ENCODE measurements at places on chromosomes 7 and 10.

DNA sequence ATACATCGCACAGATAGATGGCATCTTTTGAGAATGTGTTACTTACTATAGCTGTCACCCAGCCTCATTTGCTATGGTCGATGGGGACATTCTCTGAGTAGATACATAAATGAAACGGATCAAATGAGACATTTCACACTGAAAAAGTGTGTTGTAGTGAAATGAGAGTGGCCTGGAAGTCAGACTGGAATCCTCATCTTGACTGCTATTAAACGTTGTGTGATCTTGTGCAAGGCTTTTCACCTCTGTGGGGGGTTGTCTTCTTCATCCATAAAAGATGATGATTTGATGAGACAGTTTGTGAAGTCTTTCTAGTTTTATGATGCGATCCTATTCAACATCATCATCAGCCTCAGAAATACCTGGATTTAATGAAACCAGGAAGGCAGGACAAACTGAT lies 155.4 kb upstream of the MYO3A start:
- no peak for DNase-seq

DNA sequence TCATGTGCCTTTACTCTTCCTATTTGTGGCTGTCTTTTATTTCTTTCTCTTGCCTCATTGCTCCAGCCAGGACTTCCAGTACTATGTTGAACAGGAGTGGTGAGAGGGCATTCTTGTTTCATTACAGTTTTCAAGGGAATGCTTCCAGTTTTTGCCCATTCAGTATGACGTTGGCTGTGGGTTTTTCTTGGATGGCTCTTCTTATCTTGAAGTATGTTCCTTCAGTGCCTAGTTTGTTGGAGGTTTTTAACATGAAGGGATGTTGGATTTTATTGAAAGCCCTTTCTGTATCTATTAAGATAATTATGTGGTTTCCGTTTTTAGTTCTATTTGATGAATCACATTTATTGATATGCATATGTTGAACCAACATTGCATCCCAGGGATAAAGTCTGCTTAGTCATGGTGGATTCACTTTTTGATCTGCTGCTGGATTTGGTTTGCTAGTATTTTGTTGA lies 96.8 kb downstream of the GLCCI1 start:
- no peak for DNase-seq

DNA sequence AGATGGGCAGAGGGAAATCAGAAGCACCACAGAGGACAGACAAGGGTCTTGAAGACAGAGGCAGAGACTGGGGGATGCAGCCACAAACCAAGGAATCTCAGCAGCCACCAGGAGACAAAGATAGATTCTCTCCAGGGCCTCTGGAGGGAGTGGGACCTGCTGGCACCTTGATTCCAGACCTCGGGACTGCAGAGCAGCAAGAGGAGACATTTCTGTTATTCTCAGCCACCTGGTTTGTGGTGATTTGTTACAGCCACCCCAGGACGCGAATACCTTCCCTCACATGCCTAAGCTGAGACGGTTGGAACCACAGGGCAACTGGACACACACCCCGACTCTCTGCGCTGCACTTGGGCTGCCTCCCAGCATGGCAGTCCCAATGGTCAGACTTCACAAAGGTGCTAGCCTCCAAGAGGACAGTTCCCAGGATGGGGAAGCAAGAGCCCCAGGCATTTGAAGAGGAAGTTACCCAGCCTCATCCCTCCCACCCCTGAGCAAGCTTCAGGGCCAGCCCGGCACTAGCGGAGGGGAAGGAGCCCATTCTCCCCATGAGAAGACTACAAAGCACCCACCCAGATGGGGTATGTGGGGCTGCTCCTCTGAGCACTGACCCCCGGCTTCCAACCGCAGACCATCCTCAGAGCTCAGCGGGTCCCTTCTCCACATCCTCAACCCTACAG lies 104.6 kb upstream of the INSIG1 start:
- no peak for DNase-seq

DNA sequence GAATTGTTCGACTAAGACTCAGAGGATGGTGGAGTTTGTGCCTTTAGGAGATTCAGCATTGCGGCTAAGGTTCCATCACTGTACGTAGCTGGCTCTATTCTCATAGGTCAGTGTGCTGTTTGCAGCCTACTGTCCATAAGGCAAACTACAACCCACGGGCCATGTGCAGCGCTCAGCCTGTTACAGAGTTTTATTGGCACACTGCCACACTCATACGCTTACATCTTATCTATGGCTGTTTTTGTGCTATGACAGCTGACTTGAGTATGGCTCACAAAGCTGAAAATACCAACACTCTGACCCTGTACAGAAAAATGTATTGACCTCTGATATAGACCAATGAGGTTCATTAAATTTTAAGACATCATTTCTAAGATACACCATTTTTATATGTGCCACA lies 114.5 kb downstream of the ARID5B start:
- no peak for DNase-seq

DNA sequence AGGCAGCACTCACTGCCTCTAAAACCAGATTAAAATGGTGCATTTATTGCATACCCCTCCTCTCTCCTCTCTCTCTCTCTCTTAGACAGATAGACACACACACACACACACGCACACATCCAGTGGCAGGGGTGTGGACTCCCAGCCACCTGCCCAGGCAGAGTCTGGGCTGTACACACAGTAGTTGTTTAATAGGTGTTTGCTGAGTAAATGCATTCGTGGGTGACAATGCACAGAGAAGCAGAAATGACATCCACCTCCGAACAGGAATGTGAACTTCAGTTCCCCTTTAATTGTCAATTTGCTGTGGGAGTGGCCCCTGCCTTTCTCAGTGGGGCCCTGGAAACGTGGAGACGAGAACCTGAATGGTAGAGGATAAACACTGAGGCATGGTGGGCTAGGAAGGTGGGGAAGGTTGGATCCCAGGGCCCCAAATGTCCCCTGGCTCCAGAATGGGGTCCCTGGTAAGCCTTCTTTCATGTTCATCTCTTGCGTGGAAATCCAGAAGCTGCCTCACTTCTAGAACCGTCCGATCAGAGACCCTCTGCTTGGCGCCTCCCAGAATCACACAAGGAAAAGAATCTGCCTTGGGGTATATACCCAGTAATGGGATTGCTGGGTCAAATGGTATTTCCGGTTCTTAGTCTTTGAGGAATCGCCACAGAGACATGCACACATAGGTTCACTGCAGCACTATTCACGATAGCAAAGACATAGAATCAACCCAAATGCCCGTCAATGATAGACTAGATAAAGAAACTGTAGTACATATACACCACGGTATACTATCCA lies 58.5 kb upstream of the ECHDC3 start:
- no peak for DNase-seq

- DNase-seq = peak; percentile 61
These were observed 11.9 kb upstream of the XPNPEP1 start for GRCh38 chr10:109934958-109935793.

- DNase-seq = no peak
These were observed 466.0 kb upstream of the GHITM start for GRCh38 chr10:83673316-83673715.

- DNase-seq = no peak
These were observed 529.5 kb upstream of the PCDH15 start for GRCh38 chr10:55330486-55330885.

GRCh38 chr10:80421707-80422536 lies 13.6 kb downstream of the PRXL2A start:
- no peak for DNase-seq

DNA sequence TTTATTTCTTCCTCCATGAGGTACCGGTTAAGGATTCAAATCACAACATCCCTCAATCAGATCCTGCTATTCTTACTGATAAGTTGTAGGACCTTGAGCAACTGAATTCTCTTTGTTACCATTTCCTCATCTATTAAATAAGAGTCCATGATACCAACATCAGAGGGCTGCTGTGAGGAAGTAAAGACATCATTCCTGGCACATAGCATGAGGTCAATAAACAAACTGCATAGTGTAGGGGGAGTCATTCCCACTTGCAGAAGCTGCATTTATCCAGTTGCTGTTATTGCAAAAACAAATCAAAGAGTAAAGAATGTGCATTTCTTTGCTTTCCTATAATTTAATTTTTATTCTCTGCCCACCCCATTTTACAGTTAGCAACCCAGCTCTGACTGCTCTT lies 36.8 kb downstream of the LDB3 start:
- no peak for DNase-seq

- DNase-seq = no peak
These were observed 1314.2 kb upstream of the LRRTM3 start for GRCh38 chr10:65611592-65611991.

DNA sequence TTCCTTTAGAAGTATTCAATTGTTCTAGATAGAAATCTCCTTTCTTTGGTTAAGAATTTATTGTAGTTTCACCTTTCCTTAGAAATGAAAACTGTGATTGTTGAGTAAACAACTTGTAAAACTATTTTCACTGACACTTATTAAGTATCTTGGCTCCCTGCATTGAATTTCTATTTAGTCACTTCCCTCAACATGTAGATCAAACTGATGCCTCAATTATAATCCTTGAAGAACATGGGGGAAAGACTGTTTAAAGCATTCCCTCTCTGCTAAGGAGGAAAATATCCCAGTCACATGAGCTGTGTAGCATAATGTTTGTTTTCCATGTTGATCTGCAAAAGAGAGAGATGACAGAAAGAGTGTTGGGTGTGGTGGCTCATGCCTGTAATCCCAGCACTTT lies 99.7 kb downstream of the PDE1C start:
- no peak for DNase-seq

DNA sequence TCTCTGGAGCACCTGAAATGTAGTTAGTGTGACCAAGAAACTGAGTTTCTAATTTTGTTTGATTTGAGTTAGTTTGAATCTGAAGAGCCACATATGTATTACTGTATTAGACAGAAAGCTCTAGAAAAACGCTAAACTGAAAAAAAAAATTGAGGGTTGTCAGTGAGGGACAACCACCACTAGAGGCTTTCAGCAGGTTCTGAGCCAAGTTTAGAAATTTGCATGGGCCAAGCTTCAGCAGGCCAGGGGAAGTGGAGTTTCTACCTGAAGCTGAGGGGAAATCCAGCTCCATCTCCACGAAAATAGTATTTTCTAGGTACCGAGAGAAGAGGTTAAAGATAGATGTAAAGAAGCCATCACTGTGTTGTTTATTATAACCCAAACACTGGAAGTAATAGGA lies 77.9 kb upstream of the PLXNA4 start:
- peak; percentile 17 for DNase-seq

GRCh38 chr7:135434047-135434446 lies 75.9 kb downstream of the CNOT4 start:
- no peak for DNase-seq

- DNase-seq = no peak
These were observed 91.0 kb upstream of the COL1A2 start for GRCh38 chr7:94303695-94304094.

- DNase-seq = no peak
These were observed 266.6 kb downstream of the DNAJB9 start for GRCh38 chr7:108836256-108836655.

DNA sequence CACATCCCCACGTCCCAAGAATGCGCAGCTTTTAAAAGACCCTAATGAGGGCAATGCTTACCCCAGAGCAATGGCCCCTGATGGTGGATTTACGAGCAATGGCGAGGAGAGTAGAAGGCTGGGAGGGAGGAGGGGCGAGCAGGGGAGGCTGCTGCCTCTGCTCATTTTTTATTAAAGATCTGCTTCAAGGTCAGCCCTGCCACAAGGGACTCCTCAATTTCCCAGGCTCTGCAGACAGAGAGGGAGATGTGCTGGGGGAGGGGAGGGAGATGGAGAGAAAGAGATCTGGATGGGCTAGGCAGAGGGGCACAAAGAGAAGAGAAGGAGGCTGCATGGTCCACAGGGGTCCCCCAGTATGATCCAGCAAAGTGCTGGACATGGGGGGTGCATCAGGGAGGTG lies 7.8 kb upstream of the SRRM3 start:
- no peak for DNase-seq

GRCh38 chr7:101285171-101285570 lies 36.4 kb downstream of the IFT22 start:
- DNase-seq = no peak

DNA sequence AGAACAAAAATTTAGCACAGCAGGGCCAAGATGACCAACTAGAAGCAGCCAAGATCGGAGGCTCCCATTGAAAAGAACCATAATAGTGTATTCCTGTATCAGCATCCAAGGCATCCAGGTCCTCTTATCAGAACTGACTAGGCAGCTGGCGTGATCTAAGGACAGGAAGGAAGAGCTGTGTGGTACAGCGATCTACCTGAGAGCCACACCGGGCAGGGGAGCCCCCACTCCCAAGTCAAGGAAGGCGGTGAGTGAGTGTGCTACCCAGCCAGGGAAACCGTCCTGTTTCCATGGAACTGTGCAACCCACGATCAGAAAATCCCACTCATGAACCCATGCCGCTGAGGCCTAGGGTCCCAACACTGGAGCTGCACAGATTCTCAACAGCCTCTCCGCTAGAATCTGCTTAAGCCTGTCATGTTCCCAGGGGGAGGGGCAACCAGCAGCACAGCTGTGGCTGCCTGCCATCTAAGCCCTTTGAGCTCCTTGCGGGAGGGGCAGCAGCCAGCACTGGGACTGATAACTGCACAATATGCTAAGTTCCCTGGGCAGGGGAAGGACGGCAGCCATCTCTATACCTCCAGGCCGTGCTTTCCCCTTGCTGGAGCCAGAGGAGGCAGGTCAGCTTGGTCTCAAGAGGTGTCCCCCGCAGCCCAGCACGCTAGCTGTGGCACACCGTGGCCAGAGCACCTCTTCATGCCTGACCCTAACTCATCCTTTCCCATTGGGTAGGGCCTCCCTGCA lies 213.0 kb upstream of the SMIM30 start:
- DNase-seq = no peak

- no peak for DNase-seq
These were observed 217.0 kb upstream of the CTBP2 start for GRCh38 chr10:125377368-125377767.

- DNase-seq = no peak
These were observed 122.7 kb downstream of the CUL2 start for GRCh38 chr10:34967335-34967880.

DNA sequence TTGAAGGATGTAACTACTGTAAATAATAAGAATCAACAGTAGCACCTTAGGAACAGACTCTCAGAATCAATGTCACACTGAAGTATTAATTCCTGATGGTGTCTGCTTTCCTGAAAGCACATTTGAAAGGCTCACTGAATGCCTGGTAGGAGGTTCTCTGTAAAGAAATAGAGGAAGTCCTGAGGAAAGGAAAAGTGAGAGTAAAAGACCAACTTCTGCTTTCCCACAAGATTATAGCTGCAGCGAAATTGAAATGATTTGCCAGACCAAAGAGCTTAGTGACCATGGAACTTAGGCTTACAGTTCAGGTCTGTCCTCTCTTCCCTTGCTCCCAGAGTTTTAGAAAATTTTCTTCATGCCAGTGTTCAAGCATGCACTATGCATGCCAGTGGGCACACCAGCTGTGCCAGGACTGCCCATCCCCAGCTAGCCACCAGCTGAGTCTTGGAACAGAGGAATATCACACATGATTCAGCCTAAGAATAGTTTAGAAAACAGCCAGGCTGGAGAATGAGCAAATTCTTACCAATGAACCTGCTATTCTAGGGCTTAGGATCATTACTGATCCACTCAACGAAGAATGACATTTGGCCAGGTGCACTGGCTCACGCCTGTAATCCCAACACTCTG lies 123.2 kb downstream of the HERPUD2 start:
- DNase-seq = no peak

- DNase-seq = no peak
These were observed 82.7 kb upstream of the MACROH2A2 start for GRCh38 chr10:69969977-69970376.
